Activated CD8-positive, alpha-beta memory T cell treated with anti-CD3 and anti-CD28 coated beads, Interleukin-2, amount 50 U/mL, for 4 hours (primary cell): ENCODE measurements at places on chromosomes 5 and 9.
A peak's percentile ranks its signal among the peaks of the same experiment; 100 is the strongest.

DNA sequence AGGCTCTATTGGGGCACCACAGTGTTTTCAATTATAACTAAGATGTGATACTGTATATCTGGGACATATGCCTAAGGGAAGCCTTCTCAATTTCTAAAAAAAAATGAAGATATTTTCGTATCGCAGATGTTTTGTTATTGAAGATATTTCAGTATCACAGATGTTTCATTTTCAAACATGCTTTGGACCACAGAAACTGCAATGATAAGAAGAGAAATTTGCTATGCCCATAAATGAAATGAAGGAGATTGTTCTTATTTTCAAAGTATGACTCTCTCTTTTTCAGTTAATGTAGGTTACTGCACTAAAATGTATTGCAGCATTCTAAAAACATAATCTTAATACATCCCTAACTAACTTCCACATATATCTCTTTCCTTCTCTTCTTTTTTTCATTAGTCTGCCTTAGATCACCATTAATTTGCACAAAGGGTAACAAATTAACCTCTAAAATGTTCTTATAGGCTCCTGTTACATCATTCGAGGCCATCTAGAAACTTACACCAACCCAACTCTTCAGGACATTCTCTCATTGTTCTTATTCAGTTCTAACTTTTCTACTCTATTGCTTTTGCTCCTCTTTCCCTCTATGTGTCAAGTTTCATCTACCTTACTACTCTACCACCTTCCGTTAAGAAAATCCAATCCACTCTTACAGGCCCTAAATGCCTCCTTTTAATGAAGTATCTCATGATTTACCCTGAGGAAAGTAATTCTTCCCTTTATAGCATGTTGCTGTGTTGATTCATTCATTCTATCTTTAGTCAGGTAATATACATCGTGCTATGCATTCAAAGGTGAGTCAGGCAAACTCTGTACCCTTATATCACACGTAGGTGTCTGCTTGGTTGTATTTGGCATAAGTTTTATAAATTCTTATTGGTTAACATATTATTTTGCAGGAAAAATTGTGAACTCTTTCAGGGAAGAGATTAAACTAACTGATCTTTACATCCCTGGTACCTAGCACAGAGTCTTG, 70.5 kb downstream of the ST8SIA4 start:
- no peak for DNase-seq

GRCh38 chr9:8863886-8864544, 1064.4 kb upstream of the DMAC1 start:
- no peak for DNase-seq

DNA sequence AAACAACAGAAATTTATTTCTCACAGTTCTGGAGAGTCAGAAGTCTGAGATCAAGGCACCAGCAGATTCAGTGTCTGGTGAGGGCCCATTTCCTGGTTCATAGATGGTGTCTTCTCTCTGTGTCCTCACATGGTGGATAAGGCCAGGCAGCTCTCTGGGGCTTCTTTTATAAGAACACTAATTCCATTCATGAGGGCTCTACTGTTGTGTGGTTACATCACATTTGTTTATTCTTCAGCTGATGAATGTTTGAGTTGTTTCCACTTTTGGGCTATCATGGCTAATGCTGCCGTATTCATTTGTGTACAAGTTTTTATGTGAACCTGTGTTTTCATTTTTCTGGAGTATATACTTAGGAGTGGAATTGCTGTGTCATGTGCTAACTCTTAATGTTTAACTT, 35.2 kb downstream of the DDX4 start:
- no peak for DNase-seq

DNA sequence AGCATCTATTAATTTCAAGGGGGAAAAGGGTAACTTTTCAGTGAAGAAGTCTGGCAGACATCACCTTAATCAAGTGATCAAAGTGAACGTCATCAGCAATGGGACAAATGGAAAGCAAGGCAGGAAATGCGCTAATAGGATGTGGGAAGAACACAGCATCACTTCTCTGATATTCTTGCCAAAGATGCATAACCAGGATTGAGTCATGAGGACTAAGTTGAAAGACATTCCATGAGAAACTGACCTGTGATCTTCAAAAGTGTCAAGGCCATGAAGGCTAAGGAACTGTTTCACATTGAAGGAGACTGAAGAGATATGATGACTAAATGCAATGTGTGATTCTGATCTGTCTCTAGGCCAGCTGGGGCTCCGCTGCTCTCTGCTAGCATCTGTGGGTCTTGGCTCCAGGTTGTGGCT, 92.9 kb downstream of the NDFIP1 start:
- no peak for DNase-seq

GRCh38 chr5:10679336-10679988, 81.6 kb downstream of the DAP start:
- no peak for DNase-seq

DNA sequence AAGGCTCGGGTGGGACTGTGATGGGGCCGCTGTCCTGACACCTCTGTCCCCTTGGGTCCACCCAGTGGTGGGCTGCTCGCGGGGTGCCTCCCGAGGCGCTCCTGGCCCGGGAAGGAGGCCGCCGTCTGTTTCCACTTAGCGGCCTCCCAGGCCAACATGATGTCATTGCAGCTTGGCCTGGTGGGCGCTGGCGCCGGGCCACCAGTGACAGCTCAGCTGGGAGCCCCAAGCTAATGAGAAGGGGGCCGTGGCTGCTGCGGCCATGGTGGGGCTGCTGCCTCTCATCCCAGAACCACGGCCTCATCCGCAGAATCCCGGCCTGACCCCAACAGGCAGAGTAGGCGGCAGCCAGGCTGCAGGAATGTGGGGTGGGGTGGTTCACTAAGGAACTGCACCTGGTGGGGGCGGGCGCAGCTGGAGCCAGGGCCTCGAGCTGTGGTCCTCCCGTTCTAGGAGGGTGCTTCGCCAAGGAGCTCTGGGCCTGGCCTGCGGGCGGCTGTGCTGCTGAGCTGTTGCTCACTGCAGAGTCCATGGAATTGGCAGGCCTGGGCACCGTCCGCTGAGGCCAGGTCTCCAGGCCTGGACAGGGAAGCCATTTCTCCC, 123.5 kb upstream of the COL5A1 start:
- DNase-seq: no peak

DNA sequence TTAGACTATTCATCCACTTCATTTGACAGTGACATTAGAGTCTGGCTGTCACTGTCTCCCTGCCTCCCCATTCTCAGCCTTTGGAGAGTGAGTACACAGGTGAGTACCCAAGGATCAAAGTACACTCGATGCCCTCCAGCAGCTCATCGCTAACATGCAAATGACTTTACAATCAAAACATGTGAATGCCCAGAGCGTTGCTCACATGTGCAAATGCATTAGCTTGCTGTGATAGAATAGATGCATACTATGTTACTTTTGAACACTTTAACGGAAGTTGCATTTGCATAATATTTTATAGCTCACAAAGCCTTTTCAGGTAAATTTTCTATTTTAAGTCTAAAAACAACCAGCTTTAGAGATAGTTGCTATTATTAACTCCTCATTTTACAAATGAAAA, 107.6 kb downstream of the SYK start:
- DNase-seq: no peak

DNA sequence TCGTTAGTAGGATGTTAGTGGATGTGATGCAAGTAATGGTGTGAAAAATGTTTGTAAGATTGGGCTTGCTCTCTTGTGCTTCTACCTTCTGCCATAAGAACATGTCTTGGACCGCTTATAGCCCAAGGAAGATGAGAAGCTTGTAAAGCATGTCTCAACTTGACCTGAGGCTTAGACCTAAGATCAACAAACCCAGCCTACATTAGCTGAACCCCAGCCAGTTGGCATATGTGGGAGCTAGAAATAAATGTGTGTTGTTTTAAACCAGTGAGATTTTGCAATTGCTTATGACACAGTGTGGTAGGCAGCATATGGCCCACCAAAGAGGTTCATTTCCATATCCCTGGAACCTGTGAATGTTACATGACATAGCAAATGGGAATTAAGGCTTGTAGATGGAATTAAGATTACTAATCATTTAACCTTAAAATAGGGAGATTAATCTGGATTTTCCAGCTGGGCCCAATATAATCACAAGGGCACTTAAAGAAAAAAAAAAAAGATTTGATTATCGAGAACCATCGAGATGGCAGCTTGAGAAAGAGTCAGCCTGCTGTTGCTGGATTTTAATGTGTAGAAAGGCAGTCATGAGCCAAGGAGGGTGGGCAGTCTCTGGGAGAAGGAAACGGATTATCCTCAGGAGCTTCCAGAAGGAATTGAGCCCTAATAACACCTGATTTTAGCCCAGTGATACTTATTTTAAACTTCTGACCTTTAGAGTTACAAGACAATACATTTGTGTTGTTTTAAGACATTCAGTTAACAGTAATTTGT, 27.3 kb upstream of the EDIL3 start:
- DNase-seq: no peak

GRCh38 chr5:179316982-179317381, 28.3 kb downstream of the ADAMTS2 start:
- no peak for DNase-seq

- DNase-seq: no peak
Observed at GRCh38 chr5:55896663-55897062, 45.5 kb downstream of the IL31RA start.

- DNase-seq: no peak
Observed at GRCh38 chr5:95557841-95558240, 2.9 kb downstream of the ARSK start.

DNA sequence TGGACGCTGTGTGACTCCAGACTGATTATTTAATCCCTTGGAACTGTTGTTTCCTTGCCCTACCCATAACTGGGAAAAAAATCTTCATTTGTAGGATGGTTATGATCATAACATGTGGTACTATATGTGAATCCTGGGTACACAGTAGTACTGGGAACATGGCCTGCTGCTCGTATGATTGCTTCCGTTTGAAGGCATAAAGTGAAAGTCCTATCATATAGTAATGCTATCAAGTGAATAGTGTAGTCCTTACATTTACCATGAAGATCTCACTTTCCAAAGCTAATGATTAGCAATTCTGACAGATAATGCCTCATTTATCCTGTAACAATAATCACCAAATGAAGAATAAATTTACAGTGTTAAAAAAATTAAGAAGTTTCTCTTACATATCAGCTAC, 53.2 kb downstream of the MEF2C start:
- no peak for DNase-seq

DNA sequence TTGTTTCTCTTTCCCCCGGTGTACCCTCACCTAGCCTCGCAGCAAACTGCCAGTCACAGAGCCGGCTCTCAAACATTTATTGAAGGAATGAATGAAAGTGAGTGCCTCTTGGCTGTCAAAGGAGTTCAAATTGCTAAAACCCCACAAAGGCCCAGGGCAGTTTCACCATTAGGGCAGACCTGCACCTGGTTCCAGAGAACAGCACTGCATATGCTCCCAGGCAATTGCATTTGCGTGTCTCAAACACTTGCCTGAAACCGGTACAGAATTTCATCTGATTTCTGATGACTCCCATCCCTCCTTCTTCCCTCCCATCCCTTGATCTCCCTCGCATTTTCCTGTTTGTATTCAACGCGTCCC, 165.6 kb upstream of the ZNF462 start:
- DNase-seq: no peak

- no peak for DNase-seq
Observed at GRCh38 chr9:138072897-138073296, 195.3 kb downstream of the CACNA1B start.

DNA sequence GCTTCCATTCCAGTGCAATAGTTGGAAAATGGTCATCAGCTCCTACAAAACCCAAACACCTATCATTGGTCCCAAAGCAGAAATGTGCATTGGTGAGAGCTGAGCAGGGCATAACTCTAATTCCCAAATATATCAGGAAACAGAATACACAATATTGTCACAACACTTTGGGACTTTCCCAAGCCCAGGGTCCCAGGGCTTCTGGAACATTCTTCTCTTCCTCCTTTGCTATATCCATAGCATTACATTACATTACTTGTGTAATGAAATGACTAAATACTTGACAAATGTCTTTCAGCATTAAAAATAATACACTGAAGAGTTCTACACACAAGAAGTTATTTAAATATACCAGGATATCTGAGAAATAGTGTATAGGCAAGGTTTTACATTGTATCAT, 45.6 kb downstream of the LIX1 start:
- DNase-seq: no peak

- no peak for DNase-seq
Observed at GRCh38 chr9:93258818-93259489, 75.0 kb downstream of the WNK2 start.

DNA sequence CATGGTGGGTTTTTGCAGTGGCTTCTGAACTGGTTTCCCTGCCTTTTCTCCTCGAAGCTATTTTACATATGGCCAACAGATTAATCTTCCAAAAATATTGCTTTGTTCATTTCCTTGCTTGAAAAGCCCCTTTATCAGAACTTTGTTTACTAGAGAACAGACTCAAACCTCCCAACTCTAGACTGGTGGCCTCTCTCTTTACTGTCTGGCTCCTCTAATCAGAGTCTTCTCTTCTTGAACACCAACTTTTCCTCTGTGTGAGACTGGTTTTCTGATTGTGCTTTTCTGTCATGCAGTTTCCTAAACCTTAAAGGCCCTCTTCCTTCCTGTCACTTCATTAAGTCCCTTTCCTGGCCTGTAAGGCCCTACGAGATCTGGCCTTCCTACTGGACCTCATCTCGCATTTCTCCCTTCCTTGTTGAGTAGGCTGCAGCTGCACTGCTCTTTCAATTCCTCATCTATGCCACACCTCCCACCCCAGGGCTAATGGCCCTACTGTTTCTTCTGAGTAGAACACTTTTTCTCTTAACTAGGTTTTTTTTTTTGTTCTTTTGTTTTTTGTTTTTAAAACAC, 5.7 kb downstream of the C9orf43 start:
- DNase-seq: no peak

DNA sequence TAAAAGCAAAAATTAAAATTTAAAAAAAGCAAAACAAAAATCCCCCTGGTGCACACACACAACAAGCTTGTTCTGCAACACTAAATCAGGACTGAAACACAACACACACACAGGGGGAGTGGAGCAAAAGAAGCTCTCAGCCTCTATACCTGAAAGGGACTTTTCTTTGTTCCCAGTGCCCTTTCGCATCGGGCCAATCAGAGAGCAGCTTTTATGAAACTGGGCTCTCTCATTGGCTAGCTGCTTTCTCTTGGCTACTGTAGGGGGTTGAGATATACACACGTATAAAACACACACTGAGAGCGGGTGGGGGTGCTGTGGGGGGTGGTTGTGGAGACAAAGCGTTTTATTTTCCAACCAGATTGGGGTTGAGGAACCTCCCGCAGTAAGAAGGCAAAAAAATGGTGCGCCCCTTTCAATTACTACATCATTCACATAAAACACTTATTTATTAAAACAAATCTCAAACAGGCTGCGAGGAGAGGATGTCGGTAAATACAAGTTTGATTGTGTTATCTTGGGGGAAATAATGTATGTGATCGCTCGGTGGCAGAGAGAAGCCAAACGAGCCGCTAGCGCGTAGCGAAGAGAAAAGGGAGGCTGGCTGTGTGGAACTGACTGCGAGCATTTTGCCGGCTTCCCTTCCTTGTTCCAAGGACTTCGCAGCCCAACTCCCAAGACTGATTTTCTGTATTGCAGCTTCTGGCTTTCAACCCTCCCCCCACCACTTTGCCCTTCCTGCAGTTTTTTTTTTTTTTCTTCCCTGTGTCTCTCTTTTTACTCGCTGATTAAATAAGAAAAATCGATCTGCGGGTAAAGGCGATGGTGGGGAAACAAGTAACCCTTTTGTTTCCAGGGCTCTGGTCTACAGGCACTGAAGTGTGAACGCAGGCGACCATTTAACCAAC, 2.5 kb upstream of the ZNF608 start:
- DNase-seq: no peak

- DNase-seq: peak; percentile 28
Observed at GRCh38 chr5:158074992-158075769, 216.2 kb upstream of the CLINT1 start.

- no peak for DNase-seq
Observed at GRCh38 chr5:136193322-136193935, 467 bp upstream of the SMIM32 start.

- DNase-seq: peak; percentile 50
Observed at GRCh38 chr5:59036274-59036961, 453.5 kb downstream of the RAB3C start.
